ENCODE measurements at places on chromosomes 16 and 17. TPM values are rescaled to one million over a fixed set of nuclear protein-coding genes. Genes with fewer than 3 reads are reported as not detected.

KRTAP4-6 gene
- not detected for total RNA-seq

STH gene
- total RNA-seq: not detected

IGFALS gene
- total RNA-seq: 0.84 TPM

KRTAP1-1 gene
- total RNA-seq: not detected

MT1E gene
- 10.4 TPM for total RNA-seq

SCNN1G gene
- not detected for total RNA-seq

TPSD1 gene
- not detected for total RNA-seq

FBXO39 gene
- total RNA-seq: 0.54 TPM

SDF2 gene
- 41.9 TPM for total RNA-seq

C16orf92 gene
- not detected for total RNA-seq

DNA sequence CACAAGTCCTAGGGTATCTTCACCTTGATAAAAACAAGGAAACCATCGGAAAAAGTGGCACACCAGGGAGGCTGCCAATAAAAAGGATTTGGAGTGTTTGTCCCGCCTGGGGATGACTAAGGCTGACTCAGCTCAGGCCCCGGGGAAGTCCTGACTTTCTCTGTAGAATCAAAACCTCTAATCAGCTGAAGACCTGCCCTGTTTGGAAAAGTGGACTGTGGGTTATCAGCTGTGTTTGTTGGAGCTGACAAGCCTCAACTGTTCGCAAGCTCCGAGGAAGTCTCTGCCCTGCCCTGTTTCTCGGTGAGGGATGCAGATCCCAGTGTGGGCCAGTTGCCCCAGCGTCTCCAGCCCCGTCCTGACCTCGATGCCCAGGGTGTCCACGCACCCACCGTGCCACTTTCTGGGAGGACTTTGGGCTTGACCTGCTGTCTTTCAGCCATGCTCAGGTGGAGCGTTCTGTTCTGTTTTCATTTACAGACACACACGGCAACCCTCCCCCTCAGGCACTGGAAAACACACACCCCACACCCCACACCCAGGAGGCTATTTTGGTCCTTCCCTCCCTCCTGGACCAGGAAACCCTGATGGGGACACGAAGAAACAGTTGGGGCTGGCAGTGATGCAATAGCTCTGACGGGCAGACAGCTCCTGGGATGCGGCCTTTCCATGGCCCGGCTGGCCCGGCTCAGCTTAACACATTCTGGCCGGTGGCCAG is 27.6 kb upstream of the PITPNA start:
- H3K27me3 ChIP-seq: no peaks in the 10 kb centered on the region
- no peaks in the 10 kb centered on the region for H3K36me3 ChIP-seq
- no peak for DNase-seq
- no peak overlapping the region for H3K27ac ChIP-seq
- H3K4me1 ChIP-seq: no peaks in the 10 kb centered on the region

DNA sequence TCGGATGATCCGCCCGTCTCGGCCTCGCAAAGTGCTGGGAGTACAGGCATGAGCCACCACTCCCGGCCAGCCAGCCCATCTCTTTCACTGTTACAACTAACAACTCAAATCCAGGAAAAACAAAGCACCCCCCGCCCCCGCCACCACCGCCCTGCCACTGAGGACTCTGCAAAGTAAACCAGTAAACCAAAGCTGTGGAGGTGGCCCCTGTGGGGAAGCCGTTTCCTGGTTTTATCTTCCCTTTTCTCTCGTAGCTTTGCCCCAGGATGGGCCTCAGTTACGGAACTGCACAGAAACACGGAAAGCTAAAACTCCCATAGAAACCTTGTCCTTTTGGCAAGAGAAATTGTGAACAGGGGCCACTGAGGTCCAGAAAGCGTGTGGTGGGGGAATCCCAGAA is 17.5 kb downstream of the CHMP6 start:
- no peak overlapping the region for H3K4me3 ChIP-seq
- no peak for DNase-seq
- peaks cover 10% of the 10 kb centered on the region for H3K27me3 ChIP-seq
- peaks cover 8% of the 10 kb centered on the region for H3K4me1 ChIP-seq

DNA sequence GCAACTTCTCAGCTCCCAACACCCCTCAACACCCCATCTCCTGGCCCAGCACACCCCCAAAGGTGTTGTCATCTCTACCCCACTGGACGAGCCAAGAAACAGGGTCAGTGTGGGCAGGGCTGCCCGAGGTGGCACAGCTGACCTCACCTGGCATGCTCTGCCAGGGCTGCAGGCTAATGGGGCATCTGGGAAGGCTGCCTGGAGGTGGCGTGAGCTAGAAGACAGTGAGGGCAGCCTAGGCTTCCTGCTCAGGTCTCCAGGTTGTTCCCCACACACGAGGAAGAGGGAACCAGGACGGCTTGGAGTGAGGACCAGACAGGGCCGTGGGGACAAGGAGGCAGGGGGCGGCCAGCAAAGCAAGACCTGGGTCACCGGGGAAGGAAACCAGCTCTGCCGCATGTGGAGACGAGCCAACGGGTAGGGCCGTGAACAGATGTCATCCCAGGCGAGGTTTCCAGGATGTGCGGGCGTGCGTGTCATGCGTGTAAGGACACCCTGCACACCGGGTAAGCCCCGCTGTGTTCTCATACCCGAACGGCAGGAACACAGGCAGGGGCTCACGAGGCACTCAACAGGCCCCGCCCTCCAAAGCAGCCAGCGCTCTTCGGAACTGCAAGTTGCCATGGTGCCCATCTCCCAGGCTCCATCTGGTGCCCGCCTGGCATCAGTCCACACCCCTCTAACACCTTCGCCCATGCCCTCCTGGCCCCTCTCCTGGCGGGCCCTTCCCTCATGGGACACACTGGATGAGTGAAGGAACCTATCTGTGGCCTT is 29.6 kb upstream of the PVALEF start:
- H3K4me1 ChIP-seq: no peaks in the 10 kb centered on the region
- no peak for DNase-seq
- no peaks in the 10 kb centered on the region for H3K27me3 ChIP-seq
- no peak overlapping the region for H3K27ac ChIP-seq

- no peak overlapping the region for H3K4me3 ChIP-seq
- no peaks in the 10 kb centered on the region for H3K27me3 ChIP-seq
- no peak overlapping the region for H3K27ac ChIP-seq
- no peaks in the 10 kb centered on the region for H3K4me1 ChIP-seq
- no peaks in the 10 kb centered on the region for H3K36me3 ChIP-seq
Observed at GRCh38 chr17:80110927-80111701, 9.7 kb downstream of the GAA start.

DNA sequence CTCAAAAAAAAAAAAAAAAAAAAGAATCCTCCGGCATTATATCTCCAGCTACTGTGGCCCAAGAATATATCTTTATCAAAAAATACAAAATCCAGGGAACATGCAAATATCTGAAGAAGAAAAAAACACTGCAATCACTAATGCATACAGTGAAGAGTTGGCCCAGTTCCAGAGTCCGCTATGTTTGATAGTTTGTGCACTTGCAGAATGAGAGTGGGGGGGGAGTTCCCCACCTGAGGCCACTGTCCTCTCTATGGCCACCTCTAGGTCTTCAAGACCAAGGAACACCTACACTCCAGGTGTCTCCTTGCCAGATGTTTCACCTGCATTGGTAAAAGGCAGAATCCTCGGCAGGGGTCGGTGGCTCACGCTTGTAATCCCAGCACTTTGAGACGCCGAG is 4.0 kb downstream of the ZNF785 start:
- no peak overlapping the region for H3K27ac ChIP-seq
- H3K36me3 ChIP-seq: peaks cover 12% of the 10 kb centered on the region
- no peaks in the 10 kb centered on the region for H3K27me3 ChIP-seq
- DNase-seq: no peak
- H3K4me3 ChIP-seq: no peak overlapping the region
- H3K4me1 ChIP-seq: peaks cover 19% of the 10 kb centered on the region

- peaks cover 9% of the 10 kb centered on the region for H3K4me1 ChIP-seq
- no peaks in the 10 kb centered on the region for H3K27me3 ChIP-seq
- no peak overlapping the region for H3K27ac ChIP-seq
Observed at GRCh38 chr17:64459284-64459747, 10.4 kb downstream of the MILR1 start.

- H3K4me3 ChIP-seq: no peak overlapping the region
- no peaks in the 10 kb centered on the region for H3K4me1 ChIP-seq
- no peak for DNase-seq
- peaks cover 47% of the 10 kb centered on the region for H3K36me3 ChIP-seq
- no peaks in the 10 kb centered on the region for H3K27me3 ChIP-seq
Observed at GRCh38 chr17:622356-622755, 92.3 kb downstream of the VPS53 start.

DNA sequence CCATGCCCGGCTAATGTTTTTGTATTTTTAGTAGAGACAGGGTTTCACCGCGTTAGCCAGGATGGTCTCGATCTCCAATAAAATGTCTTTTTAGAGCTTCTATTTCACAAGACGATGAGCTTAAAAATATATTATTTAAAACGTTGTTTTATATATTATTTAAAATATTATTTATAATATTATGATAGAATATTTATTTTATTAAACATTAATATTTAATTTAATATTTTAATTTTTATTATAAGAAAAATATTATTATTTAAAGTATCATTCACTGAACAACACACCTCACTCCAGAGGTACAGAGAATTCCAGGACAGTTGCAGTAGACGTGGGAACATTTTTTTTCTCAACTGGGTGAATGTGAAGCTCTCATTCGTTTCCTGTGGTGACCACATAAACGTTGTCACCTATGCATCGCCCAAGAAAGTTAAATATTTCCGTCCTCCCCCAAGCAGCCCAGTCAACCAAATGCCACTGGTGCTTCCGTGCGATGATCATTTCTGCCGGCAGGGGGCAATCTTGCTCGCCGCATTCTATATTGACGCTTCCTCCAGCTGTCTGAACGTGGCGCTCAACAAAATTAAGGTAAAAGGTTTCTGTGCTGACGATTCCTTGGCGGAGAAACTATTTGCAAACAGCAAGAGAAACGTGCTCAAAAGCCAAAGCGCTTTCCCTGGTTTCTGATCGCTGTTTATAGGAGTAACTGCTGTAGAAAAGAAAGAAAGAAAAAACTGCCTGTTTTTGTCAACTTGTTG is 41.7 kb upstream of the PRSS54 start:
- no peak overlapping the region for H3K27ac ChIP-seq
- H3K36me3 ChIP-seq: no peaks in the 10 kb centered on the region
- peak; percentile 60 for DNase-seq

GRCh38 chr16:27427538-27427937 is 25.6 kb downstream of the IL21R start:
- H3K27ac ChIP-seq: peak overlapping the region; percentile 72
- H3K4me1 ChIP-seq: peaks cover 19% of the 10 kb centered on the region
- H3K27me3 ChIP-seq: no peaks in the 10 kb centered on the region
- H3K4me3 ChIP-seq: no peak overlapping the region
- no peak for DNase-seq
- H3K36me3 ChIP-seq: peaks cover 43% of the 10 kb centered on the region

DNA sequence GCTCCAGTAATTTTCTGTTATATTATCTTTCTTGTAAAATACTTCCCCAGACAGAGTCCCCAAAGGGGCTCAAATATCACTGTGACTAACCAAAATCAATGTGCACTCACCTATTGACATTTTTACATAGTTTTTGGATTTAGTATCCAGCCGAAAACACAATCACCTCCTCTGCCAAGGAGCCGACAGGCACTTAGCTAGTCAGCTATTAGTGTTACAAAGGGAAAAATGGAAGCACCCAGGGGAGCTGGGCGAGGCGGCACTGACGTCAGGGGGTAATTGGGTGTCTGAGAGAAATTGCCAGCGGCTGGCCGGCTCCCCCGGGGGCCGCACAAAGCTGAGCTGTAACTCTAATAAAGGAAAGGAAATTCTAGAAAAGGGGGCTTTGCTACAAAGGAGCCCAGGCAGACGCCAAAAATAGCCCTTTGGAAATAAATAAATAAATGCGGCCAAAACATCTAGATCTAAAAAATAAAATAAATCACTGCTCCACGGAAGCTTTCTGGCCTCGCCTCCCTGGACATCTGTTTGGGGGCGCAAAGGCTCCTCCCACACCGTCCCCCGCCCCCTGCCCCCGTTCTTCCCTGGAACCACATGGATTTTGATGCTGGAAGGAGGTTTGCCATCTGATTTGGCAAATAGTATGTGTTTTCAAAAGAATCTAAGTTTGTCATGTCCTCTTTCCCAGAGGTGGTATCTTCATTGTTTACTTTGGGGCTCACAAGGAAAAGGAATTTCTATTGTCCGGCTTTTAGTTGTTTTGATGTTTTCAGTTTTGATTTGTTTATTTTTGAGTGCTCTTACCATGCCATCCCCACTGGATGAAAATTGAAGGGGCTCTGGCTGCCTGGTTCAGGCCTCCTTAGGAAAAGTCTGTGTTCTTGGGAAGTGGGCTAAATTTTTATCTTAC is 156.7 kb downstream of the ZNF423 start:
- H3K27me3 ChIP-seq: no peaks in the 10 kb centered on the region
- no peak overlapping the region for H3K4me3 ChIP-seq
- no peak for DNase-seq
- no peaks in the 10 kb centered on the region for H3K36me3 ChIP-seq
- H3K4me1 ChIP-seq: no peaks in the 10 kb centered on the region
- no peak overlapping the region for H3K27ac ChIP-seq

- no peaks in the 10 kb centered on the region for H3K4me1 ChIP-seq
- no peak for DNase-seq
- H3K36me3 ChIP-seq: no peaks in the 10 kb centered on the region
Observed at GRCh38 chr16:77660311-77660710, 62.0 kb upstream of the NUDT7 start.

GRCh38 chr16:11563493-11564040 is 23.2 kb downstream of the LITAF start:
- no peak overlapping the region for H3K4me3 ChIP-seq
- peaks cover 59% of the 10 kb centered on the region for H3K4me1 ChIP-seq
- no peak for DNase-seq
- H3K36me3 ChIP-seq: peaks cover 14% of the 10 kb centered on the region
- H3K27ac ChIP-seq: peak overlapping the region; percentile 92

DNA sequence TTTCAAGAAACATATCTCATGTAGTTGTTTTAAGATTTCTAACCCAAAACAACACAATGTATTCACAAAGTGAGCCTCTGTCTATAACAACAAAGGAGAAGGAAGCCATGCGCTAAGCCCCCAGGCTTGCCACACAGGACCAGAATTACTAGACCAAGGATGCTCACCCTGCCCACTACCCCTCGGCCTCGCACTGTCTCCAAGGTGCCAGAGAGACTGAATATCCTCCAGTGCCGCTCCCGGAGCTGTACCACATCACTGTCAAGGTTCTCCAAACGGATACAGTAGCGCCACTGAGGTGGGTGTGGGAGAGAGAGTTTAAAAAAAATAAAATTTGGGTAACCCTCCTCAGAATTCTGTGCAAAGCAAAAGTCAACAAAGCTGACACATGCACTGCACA is 7.1 kb downstream of the POLDIP2 start:
- no peaks in the 10 kb centered on the region for H3K27me3 ChIP-seq
- H3K36me3 ChIP-seq: peaks cover 77% of the 10 kb centered on the region
- H3K4me1 ChIP-seq: no peaks in the 10 kb centered on the region
- no peak overlapping the region for H3K27ac ChIP-seq
- no peak for DNase-seq

GRCh38 chr17:59634632-59635541 is 15.2 kb downstream of the CLTC start:
- peak; percentile 58 for DNase-seq
- H3K4me1 ChIP-seq: peaks cover 37% of the 10 kb centered on the region
- no peaks in the 10 kb centered on the region for H3K27me3 ChIP-seq
- no peaks in the 10 kb centered on the region for H3K36me3 ChIP-seq
- peak overlapping the region; percentile 34 for H3K27ac ChIP-seq

- no peak overlapping the region for H3K4me3 ChIP-seq
- no peaks in the 10 kb centered on the region for H3K27me3 ChIP-seq
- H3K4me1 ChIP-seq: no peaks in the 10 kb centered on the region
- H3K27ac ChIP-seq: no peak overlapping the region
- DNase-seq: no peak
Observed at GRCh38 chr17:349666-350065, 2.9 kb downstream of the RPH3AL start.

Data from CD4-positive, CD25-positive, alpha-beta regulatory T cell (primary cell).